GM04503 (cell line): ENCODE measurements at places on chromosomes 3 and 15.

DNA sequence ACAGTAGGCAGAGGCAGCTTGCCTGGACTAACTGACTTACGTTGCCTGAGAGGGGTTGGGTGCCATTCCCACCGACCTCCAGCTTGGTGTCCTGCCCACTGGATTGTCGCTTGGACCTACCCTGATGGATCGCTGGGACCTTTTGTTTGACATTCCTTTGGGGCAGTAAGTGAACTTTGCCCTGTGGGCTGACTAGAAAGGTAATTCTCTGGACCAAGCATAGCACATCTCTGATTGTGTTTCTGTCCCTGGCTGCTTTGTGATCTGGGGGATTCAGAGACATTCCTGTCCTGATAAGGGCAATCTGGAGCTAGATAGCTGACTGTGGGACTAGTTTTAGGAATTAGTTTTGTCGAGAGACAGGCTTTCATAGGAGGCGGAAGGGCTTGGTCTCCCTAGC is 19.5 kb upstream of the IFT57 start:
- no peak for DNase-seq

- DNase-seq = no peak
These were observed 67.7 kb upstream of the CDV3 start for GRCh38 chr3:133505813-133506212.

DNA sequence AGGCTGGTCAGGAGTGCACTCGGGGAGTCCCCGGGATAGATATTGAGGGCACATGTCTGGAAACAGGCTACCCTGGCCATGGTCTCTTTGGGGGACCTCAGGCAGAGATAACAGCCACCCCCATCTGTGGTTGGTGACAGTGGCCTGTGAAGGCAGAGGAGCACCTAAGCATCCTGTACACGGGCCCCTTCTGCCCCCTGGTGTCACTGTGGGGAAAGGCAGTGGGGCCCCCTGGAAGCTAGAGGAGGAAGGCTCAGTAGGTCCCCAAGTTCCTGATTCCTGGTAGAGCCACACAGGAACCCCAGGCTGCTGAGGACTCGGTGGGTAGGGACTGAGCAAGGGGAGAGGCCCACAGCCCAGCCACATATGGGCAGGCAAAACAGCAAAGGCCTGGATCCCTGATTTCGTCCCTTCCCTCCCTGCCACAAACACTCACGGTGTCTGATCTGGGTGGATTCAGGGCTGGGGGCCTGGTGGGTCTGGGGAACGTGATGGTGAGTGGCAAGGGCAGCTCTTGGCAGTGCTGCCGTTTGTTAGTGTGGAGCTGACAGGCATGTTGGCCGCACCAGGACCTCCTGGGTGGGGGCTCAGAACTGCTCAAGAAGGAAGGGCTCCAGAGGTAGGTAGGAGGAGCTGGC is 14.1 kb upstream of the CXCR6 start:
- DNase-seq = no peak

GRCh38 chr15:51846066-51846462 is 16.6 kb downstream of the TMOD3 start:
- DNase-seq = no peak

- DNase-seq = no peak
These were observed 110.0 kb upstream of the SLC4A7 start for GRCh38 chr3:27594096-27594690.

DNA sequence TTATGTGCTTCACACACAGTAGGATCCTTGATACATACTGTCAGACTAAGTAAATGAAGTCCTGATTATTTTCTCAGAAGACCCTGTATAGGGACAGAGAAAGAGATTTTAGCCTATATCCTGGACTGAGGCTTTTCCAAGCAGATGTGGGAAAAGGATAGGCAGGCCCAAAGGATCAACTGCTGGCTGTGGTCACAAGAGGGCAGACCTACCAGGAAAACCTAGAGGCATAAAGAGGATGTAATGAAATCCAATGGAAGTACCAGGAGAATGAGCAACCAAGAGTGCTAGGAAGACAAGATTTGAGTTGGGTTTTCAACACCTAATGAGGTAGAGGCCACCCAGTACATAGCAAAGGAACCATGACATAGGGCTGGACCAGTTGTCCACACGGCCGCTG is 23.1 kb downstream of the DCLK3 start:
- no peak for DNase-seq

- DNase-seq = no peak
These were observed 261.4 kb upstream of the MME start for GRCh38 chr3:154818676-154819255.

DNA sequence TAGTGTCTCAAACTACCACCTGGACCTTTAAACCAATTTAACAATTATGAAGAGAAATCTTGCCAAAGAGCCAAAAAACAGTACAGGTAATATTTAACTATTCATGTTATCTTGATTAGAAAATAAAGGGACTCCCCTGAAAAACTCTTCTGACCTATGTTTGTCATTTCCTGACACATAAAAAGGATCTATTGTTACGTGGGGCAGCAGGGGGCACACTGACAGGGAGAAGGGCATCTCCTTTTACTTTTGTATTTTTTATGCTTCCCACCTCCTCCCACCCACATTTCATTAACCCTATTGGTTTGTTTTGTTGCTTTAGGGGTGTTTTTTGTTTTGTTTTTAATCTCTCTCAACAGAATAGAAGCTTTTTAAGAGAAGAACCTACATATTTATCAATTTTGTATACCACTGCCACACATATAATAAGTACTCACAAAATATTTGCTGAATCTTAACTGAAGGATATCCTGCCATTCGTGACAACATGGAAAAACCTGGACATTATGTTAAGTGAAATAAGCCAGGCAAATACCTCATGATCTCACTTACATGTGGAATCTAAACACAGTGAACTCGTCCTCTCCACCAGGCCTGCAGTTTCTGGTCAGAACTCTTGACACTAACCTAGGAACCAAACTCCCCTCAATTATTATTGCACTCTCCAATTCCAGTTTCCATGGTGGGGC is 17.7 kb downstream of the STAG1 start:
- no peak for DNase-seq

- DNase-seq = no peak
These were observed 78.3 kb downstream of the CHRNA7 start for GRCh38 chr15:32108661-32109060.

- no peak for DNase-seq
These were observed 995.5 kb downstream of the MCTP2 start for GRCh38 chr15:95226835-95227234.

DNA sequence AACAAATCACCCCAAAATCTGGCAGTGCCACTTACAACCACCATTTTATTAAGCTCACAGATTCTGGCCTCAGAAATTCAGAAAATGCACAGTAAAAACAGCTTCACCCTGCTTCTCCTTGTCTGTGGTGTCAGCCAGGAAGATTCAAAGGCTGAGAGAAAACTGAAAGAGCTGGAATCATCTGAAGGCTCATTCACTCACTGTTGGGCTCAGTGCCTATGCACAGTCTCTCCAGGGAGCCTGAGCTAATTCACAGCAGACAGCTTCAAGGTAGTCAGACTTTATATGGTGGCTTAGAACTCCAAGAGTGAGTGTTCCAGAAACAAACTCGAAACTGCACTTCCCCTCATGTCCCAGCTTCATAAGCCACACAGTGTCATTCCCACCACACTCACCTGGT is 16.5 kb upstream of the PLOD2 start:
- no peak for DNase-seq

- no peak for DNase-seq
These were observed 35.4 kb upstream of the TCF12 start for GRCh38 chr15:56883088-56883487.

GRCh38 chr3:184316792-184317191 is 2.4 kb downstream of the EIF4G1 start:
- no peak for DNase-seq

DNA sequence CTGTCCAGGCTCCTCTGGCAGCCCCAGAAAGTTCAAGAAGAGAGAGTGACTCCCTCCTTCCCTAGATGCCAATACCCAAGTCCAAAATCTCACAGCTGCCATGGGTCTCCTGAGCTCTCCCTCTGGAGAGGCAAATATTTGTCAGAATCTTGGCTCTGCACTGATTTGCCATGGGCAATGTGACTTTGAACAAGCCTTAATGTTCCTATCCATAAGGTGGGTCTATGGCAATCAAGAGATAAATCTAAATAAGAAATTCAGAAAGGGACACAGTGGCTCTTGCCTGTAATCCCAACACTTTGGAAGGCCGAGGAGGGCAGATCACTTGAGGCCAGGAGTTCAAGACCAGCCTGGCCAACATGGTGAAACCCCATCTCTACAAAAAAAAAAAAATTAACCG is 12.4 kb upstream of the WNT7A start:
- no peak for DNase-seq

DNA sequence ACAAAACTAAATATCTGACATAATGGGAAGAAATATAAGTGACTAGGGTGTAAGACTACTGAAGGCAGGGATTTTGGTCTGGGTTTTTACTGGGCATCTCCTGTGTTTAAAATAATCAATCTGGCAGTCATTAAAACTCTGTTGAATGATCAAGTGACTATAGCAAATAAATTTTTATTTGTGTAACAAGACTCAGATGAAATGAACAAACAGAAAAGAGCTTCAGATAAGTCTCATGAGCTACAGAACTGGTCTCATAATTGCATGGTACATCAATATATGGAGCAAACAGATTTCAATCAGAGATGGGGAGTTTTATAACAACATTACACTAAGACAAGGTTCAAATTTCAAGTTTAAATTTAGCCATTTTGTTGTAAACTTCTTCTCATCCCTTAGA is 372.5 kb downstream of the PLCL2 start:
- no peak for DNase-seq

DNA sequence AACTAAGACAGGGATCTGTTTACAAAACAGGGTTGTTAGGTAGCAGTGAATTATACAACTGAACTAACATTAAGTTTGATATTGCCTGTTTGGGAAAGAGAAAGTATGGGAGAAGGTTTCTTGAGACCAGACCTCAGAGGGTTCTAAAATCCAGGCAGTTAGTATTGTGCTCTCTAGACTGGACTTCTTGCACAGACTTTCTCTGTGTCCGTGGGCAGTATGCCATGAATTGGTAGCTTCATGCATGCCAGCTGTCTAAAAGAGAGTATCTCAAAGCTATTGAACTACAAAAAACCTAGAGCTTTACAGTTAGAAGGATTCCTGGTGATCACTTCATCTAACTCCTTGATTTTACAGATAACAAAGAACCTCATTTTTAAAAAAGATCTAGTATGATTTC is 12.5 kb downstream of the SAMD7 start:
- DNase-seq = no peak

- no peak for DNase-seq
These were observed 64.7 kb downstream of the ISG20 start for GRCh38 chr15:88703533-88703932.

DNA sequence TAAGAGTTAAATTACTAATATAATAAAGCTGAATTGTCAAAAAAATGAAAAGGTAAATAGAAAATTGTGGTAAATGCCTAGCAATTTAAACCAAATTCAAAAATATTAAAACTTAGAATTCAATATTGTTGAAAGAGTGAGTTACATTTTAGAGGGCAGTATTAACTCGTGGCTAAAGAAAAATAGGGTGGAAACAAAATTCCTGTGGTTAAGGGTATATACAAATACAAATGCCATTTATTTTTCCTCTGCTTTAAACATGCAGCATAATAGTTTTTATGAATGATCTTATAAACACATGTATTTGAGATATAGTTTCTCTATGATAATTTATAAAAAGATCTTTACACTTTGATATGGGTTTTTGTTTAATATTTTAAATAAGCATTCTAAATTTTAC is 79.0 kb downstream of the NEDD4 start:
- no peak for DNase-seq

- no peak for DNase-seq
These were observed 97.8 kb upstream of the AADACL2 start for GRCh38 chr3:151635905-151636304.

DNA sequence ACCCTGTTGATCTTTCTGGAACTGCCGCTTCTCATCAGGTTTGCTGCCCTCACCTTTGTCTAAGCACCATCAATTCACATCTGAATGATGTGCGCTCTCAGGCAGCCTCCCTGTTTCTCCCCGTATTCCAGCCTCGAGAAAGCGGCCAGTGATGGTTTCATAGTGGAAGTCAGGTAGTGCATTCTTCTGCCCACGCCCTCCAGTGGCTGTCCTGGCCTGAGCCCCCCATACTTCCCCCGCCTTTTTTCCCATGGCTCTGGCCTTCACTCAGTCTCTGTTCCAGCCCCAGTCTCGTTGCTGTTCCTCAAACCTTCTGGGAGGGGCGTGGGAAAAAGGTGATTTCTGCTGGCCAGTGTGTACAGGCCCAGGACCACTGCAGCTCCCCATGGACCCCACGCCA is 101.3 kb downstream of the ASB7 start:
- DNase-seq = no peak

DNA sequence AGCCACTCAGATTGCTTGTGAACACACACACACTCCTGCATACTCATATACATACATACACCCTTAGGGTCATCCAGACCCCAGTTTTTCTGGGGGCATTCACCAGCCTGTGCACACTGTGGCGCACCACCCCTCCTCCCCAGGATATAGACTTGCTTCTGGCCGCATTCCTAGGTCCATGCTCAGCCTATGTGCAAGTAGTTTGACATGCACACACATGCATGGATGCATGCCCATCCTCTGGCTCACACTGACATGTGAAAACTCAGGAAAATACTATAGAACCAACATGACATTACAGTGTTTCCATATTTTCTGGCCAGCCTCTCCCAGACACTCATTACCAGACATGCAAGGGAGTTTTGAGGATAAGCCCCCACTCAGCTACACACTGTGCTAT is 79.3 kb upstream of the POLG start:
- no peak for DNase-seq

DNA sequence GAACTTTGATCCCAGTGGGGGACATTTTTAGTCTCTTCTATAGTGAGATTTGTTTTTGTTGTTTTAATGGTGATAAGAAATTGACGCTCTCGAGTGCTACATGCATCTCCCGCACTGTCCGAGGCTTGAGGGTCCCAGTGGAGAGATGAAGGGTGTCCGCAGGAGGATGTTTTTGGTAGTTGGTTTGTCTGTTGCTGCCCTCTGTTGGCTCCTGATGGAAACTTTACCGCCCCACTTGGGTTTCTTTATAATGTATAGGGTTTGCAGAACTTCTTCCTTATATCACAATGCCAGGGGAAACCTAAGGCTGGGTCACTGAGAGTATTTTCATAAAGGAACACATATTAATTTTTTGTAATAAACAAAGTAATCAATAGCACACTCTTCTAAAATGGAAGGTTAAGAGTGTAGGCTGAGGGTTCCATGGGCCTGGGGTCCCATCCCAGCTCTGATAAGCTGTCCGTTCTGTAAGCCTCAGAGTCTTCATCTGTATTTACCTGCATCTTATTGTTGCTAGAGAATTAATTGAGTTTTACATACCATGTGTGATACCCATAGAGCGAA is 185.3 kb upstream of the FEZF2 start:
- DNase-seq = no peak

GRCh38 chr15:66171841-66172240 is 81.7 kb downstream of the MEGF11 start:
- no peak for DNase-seq

DNA sequence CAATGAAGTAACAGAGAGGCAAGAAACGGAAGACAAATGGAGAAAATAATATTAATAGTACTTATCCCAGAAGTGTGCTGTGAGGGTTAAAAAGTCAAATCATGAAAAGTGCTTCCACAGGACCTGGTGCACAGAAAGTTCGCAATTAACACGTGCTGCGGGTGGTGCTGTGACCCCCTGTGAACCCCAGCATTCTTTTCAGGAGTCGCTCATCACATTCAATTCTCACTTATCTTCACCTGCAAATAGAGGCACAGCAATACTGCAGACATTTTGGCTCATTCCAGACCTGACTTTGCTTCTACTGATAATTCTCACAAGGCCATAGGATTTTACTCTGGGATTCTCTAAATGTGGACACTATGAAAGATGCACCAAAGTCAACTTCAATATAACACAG is 584.4 kb downstream of the GRM7 start:
- no peak for DNase-seq
